ENCODE measurements at places on chromosomes 4 and X. TPM values are rescaled to one million over a fixed set of nuclear protein-coding genes. Genes with fewer than 3 reads are reported as not detected.

Gene PABPC4L
- 1.0 TPM for total RNA-seq

Gene SLC16A2
- total RNA-seq, result 2.6 TPM

Gene LAMP2
- total RNA-seq, result 99.3 TPM

Gene TMEM144
- 44.6 TPM for total RNA-seq

Gene DMD
- total RNA-seq, result 34.1 TPM

Gene MAGEC1
- total RNA-seq, result 10.1 TPM

Gene SRPX
- total RNA-seq, result 11.3 TPM

Gene SLITRK4
- 2.1 TPM for total RNA-seq

Gene RWDD4
- total RNA-seq, result 25.4 TPM

Gene AGA
- total RNA-seq, result 24.0 TPM

Gene PAGE2
- 24.3 TPM for total RNA-seq

Gene EFHC2
- total RNA-seq, result 14.4 TPM

Gene MSANTD1
- 10.3 TPM for total RNA-seq

Gene MTCP1
- total RNA-seq, result 25.5 TPM

Gene PNPLA4
- total RNA-seq, result 20.6 TPM

Gene ADH4
- total RNA-seq, result not detected

Gene GPRIN3
- total RNA-seq, result 2.5 TPM

Gene ARHGAP4
- total RNA-seq, result 41.3 TPM

GRCh38 chr4:78517050-78517652, 34.4 kb upstream of the ANXA3 start:
- no peak overlapping the region for H3K27ac ChIP-seq
- H3K36me3 ChIP-seq, result no peaks in the 10 kb centered on the region
- no peak for DNase-seq
- H3K4me3 ChIP-seq, result no peak overlapping the region

- peak; percentile 65 for DNase-seq
- no peaks in the 10 kb centered on the region for H3K27me3 ChIP-seq
- peak overlapping the region; percentile 92 for H3K27ac ChIP-seq
Observed at GRCh38 chrX:101417981-101418841, 10.2 kb downstream of the HNRNPH2 start.

- peak within 1 kb of the TSS; percentile 98 for H3K27ac ChIP-seq
- H3K4me3 ChIP-seq, result peak within 1 kb of the TSS; percentile 93
- no peaks in the 10 kb centered on the region for H3K36me3 ChIP-seq
- peaks cover 14% of the 10 kb centered on the region for H3K4me1 ChIP-seq
- peak; percentile 86 for DNase-seq
Observed at GRCh38 chr4:147731580-147732517, at the start of gene ARHGAP10. Gene ARHGAP10, plus strand, starts transcription at chr4:147732088. Its CDS starts 214 bp downstream, at chr4:147732302.

GRCh38 chr4:90780193-90780592, 653.0 kb downstream of the CCSER1 start:
- DNase-seq, result no peak
- H3K4me3 ChIP-seq, result no peak overlapping the region
- no peaks in the 10 kb centered on the region for H3K4me1 ChIP-seq
- H3K36me3 ChIP-seq, result no peaks in the 10 kb centered on the region
- no peaks in the 10 kb centered on the region for H3K27me3 ChIP-seq

DNA sequence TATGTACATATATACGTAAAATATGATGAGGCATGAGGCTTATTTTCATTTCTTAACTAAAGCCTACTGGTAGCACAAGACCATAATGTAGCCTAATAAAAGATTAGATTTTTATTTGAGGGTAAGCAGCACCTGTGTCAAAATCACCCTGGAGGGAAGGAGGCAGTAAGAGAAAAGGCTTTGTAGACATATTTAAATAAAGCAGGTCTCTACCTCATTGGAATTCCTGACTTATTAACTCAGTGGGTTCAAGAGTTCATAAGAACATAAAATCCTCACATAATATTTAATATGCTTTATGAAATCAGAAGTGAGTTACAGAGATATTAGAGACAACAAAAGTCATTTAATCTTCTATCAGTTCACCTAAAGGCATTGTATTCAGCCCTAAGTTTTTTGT, 261.6 kb upstream of the ANKRD50 start:
- DNase-seq, result no peak
- no peak overlapping the region for H3K27ac ChIP-seq
- H3K4me3 ChIP-seq, result no peak overlapping the region

GRCh38 chr4:93416344-93417128, 412.0 kb upstream of the ATOH1 start:
- H3K36me3 ChIP-seq, result no peaks in the 10 kb centered on the region
- no peaks in the 10 kb centered on the region for H3K27me3 ChIP-seq
- H3K4me3 ChIP-seq, result no peak overlapping the region

DNA sequence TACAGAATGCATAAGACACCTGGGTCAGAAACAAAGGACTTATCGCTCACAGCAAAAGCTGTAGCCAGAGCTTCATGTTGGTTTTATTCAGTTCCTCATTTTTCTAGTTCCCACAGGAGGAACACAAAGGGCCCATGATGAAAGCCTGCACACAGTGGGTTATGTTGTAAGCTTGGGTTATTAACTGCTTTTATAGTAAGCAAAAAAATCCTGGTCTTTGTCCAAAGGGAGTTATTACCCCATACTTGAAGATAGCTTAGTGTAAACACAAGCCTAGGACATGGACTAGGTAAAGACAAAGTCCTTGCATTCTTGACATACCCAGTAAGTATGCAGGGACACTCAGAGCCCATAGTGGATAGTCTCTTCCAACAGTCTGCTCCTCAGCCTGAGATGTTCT, 11.7 kb downstream of the BBS12 start:
- no peak overlapping the region for H3K4me3 ChIP-seq
- H3K27ac ChIP-seq, result no peak overlapping the region
- no peaks in the 10 kb centered on the region for H3K27me3 ChIP-seq
- H3K36me3 ChIP-seq, result no peaks in the 10 kb centered on the region

- no peak overlapping the region for H3K27ac ChIP-seq
- no peaks in the 10 kb centered on the region for H3K36me3 ChIP-seq
- H3K27me3 ChIP-seq, result no peaks in the 10 kb centered on the region
- no peaks in the 10 kb centered on the region for H3K4me1 ChIP-seq
- no peak overlapping the region for H3K4me3 ChIP-seq
Observed at GRCh38 chr4:167021545-167022155, 212.6 kb downstream of the SPOCK3 start.

- no peak overlapping the region for H3K27ac ChIP-seq
- DNase-seq, result no peak
Observed at GRCh38 chr4:111960241-111960667, 185.0 kb upstream of the FAM241A start.

- peak; percentile 71 for DNase-seq
- H3K4me1 ChIP-seq, result no peaks in the 10 kb centered on the region
- no peak overlapping the region for H3K27ac ChIP-seq
- H3K36me3 ChIP-seq, result no peaks in the 10 kb centered on the region
Observed at GRCh38 chr4:20422398-20422797, 170.7 kb downstream of the SLIT2 start.

- H3K36me3 ChIP-seq, result no peaks in the 10 kb centered on the region
- no peak overlapping the region for H3K4me3 ChIP-seq
- no peak overlapping the region for H3K27ac ChIP-seq
- no peaks in the 10 kb centered on the region for H3K4me1 ChIP-seq
- H3K27me3 ChIP-seq, result no peaks in the 10 kb centered on the region
Observed at GRCh38 chr4:138698641-138699040, 316.9 kb upstream of the NOCT start.

GRCh38 chr4:99736846-99737245, 79.2 kb upstream of the C4orf54 start:
- H3K27ac ChIP-seq, result no peak overlapping the region
- no peaks in the 10 kb centered on the region for H3K27me3 ChIP-seq
- DNase-seq, result no peak
- H3K4me3 ChIP-seq, result no peak overlapping the region
- no peaks in the 10 kb centered on the region for H3K36me3 ChIP-seq

DNA sequence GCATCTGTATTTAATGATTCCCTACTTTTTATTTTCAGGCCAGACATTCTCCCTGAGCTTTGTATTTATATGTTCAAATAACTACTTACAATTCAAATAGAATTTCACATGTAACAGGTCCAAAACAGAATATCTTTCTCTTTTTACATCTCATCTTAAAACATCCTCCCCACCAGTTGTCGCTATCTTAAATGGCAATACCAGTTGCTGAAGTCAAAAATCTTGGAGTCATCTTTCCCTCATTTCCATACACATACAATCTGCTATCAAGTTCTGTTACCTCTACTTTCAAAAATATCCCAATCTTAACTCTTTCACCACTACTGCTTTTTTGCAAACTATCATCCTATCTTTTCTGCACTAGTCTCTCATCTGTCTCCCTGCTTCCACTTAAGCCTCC, 330.5 kb downstream of the STPG2 start:
- no peaks in the 10 kb centered on the region for H3K4me1 ChIP-seq
- H3K4me3 ChIP-seq, result no peak overlapping the region
- no peak overlapping the region for H3K27ac ChIP-seq
- H3K27me3 ChIP-seq, result no peaks in the 10 kb centered on the region

GRCh38 chr4:147829401-147830101, 97.7 kb downstream of the ARHGAP10 start:
- H3K36me3 ChIP-seq, result no peaks in the 10 kb centered on the region
- no peaks in the 10 kb centered on the region for H3K27me3 ChIP-seq
- H3K4me1 ChIP-seq, result peaks cover 50% of the 10 kb centered on the region
- peak overlapping the region; percentile 92 for H3K27ac ChIP-seq

GRCh38 chrX:101602077-101602476, 15.7 kb downstream of the ARMCX6 start:
- H3K27ac ChIP-seq, result no peak overlapping the region
- H3K27me3 ChIP-seq, result no peaks in the 10 kb centered on the region
- no peak overlapping the region for H3K4me3 ChIP-seq

GRCh38 chr4:1201851-1202525, 29.6 kb upstream of the SPON2 start:
- H3K4me1 ChIP-seq, result no peaks in the 10 kb centered on the region
- peak; percentile 56 for DNase-seq
- no peaks in the 10 kb centered on the region for H3K27me3 ChIP-seq
- no peaks in the 10 kb centered on the region for H3K36me3 ChIP-seq
- no peak overlapping the region for H3K4me3 ChIP-seq

Data from testis (tissue), 5 donors.